ENCODE measurements at places on chromosomes 2 and 18.

- DNase-seq: no peak
Measured at GRCh38 chr18:33761363-33761762, 183.3 kb downstream of the ASXL3 start.

DNA sequence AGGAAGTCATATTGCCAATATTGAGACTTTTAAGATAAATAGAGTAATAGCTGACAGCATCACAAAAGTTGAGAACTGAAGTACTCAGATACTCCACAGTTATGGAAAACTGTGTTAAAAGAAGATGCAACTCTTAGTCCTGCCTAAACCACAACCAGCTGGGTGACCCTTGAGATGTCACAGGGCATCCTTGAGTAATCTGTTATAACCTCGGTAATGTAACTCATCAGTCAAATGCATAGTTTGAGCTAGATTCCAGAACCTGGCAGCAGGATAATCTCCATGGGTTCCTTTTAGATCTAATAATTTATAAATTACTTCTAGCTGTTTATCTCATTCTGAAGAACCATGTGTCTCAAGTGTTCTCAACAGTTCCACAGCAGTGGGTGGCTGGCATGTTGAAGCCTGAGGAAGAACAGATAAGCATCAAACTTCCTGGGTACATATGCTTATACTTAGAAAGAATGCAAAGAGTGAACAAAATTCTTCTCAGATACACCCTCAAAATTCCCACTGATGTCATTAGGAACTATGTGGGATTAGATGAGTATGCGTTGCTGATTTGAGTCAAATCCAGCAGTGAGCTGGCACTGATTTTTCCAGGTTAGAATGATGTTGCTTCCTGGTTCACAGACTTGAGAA lies 304.1 kb upstream of the ERBB4 start:
- no peak for DNase-seq

- no peak for DNase-seq
Measured at GRCh38 chr2:55805686-55806085, 112.0 kb upstream of the PNPT1 start.

DNA sequence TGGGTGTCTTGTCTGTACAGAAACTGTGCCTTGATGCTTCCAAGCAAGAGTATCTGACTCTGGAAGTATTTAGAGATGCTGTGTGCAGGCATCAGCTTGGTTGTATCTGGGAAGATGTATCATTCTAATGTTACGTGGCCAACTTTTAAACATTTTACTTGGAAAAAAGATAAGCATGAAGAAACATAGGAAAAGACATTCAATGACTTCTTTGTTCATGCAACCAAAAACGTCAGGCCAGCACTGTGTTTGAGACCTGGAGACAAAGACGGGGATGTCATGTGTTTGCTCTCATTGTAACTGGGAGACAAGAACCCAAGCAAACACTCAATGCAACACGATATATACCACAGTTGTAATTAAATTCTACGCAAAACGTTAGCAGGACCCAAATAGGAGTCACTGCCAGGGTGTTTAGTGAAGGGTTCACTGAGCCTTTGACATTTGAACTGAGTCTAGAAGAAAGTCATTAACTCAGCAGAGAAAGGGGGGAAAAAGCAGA lies 8.9 kb upstream of the SESTD1 start:
- no peak for DNase-seq

DNA sequence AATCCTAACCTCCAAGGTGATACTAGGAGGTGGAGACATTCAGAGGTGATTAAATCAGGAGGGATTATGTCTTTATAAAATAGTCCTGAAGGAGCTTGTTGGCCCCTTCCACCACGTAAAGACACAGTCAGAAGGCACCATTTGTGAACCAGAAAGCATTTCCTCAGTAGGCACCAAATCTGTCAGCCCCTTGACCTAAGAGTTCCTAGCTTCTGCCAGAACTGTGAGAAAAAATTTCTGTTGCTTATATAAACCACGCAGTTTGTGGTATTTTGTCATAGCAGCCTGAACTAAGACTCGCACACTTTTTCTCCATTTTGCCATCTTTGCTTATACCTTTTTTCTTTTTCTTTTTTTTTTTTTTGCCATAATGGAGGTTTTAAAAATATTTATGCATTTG lies 18.6 kb upstream of the NARS1 start:
- no peak for DNase-seq

DNA sequence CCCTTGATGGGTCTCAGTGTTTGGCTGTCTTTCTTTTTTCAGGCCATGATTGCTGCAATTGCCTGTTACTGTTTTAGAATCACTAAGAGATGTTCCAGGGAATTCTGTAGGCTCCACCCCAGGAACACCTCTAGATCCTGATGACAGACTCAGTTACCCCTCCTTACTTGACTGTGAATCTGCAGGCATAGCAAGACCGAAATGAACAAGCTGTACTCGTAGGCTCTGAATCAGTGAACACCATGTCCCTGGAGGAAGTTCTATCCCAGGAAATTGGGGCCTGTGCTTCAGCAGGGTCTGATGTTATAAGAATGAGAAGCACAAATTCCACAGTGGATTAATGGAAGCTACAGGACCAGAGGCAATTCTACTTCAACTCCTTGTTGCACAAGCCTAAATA lies 148.6 kb downstream of the COPS8 start:
- no peak for DNase-seq

DNA sequence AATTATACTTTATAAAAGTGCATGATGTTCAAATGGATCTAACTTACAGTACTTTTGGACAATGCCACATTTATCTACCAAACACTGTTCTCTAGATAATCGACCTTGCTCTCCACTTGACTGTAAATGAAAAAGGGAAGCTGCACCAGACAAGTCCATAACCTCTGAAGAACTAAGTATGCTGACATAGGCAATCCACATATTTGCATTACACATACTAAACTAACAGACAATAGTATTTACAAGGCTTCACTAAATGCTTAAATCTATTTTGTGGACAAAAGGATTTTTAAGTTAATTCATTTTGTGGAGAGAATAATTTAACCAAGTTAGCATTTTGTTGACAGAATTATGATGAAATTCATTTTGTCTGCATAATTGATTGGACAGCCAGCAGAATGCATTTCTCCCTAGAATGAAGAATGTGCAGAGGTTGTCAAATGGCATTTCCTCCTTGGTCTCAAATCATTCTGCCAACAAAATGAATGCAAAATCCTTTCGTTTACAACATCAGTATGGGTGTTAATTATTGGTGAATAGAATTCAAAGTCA lies 520.9 kb downstream of the CPS1 start:
- DNase-seq: no peak
